Sigmoid colon (tissue), 7 donors: ENCODE measurements at places on chromosomes 1 and 21. TPM values are rescaled to one million over a fixed set of nuclear protein-coding genes. Genes with fewer than 3 reads are reported as not detected.

The SPATA21 gene
- polyA plus RNA-seq, result 0.17 TPM

The NES gene
- 1.8 TPM for polyA plus RNA-seq

The FAAH gene
- 48.1 TPM for polyA plus RNA-seq

The GBP6 gene
- 0.60 TPM for polyA plus RNA-seq

The DIO1 gene
- not detected for polyA plus RNA-seq

The TFAP2E gene
- not detected for polyA plus RNA-seq

The PHF13 gene
- 3.9 TPM for polyA plus RNA-seq

The AXDND1 gene
- 2.4 TPM for polyA plus RNA-seq
